ENCODE measurements at places on chromosomes 5 and 9.

DNA sequence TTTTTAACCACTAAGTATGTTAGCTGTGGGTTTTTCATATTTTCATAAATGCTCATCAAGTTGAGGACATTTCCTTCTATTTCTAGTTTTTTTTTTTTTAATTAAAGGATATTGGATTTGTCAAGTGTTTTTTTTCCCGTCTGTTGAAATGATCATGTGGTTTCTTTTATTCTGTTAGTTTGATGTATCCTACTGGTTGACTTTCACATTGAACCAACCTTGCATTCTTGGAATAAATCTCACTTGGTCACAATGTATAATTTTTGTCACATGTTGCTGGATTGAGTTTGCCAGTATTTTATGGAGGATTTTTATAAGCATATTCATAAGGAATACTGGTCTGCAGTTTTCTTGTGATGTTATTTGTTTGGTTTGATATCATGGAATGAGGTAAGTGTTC, 12.4 kb downstream of the FAM200C start:
- DNase-seq = no peak

DNA sequence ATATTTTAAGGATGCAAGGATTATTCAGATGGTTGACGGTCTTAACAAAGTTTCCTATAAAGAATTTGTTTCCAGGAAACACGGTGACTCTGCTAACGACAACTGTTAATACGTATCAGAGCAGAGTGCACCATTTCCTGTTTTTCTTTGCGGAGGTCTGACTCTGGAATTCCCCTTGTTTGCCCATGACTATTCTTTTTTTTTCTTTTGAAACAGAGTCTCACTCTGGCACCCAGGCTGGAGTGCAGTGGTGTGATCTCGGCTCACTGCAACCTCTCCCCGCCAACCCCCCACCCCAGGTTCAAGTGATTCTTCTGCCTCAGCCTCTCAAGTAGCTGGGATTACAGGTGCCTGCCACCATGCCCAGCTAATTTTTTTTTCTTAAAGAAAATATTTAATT, 115.9 kb downstream of the CDC42SE2 start:
- DNase-seq = peak; percentile 31

GRCh38 chr9:93684161-93684765, 107.9 kb downstream of the PHF2 start:
- DNase-seq = no peak

DNA sequence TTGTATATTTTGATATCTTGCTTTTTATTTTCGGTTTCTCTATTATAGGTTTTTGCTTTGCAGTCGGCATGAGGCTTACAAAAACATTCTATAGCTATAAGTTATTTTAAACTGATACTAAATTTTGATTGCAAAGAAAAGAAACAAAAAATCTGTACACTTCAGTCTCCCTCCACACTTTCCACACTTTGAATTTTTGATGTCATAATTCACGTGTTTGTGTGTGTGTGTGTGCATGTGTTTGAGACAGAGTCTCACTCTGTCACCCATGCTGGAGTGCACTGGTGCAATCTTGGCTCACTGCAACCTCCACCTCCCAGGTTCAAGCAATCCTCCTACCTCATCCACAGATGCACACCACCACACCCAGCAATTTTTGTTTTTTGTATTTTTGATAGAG, 124.9 kb downstream of the MRPS30 start:
- no peak for DNase-seq

GRCh38 chr5:150559088-150559487, 51.2 kb downstream of the NDST1 start:
- DNase-seq = no peak

- DNase-seq = no peak
These were observed 152.8 kb downstream of the PRELID2 start for GRCh38 chr5:145682197-145682899.

GRCh38 chr9:132048201-132048600, 31.5 kb downstream of the MED27 start:
- DNase-seq = no peak

DNA sequence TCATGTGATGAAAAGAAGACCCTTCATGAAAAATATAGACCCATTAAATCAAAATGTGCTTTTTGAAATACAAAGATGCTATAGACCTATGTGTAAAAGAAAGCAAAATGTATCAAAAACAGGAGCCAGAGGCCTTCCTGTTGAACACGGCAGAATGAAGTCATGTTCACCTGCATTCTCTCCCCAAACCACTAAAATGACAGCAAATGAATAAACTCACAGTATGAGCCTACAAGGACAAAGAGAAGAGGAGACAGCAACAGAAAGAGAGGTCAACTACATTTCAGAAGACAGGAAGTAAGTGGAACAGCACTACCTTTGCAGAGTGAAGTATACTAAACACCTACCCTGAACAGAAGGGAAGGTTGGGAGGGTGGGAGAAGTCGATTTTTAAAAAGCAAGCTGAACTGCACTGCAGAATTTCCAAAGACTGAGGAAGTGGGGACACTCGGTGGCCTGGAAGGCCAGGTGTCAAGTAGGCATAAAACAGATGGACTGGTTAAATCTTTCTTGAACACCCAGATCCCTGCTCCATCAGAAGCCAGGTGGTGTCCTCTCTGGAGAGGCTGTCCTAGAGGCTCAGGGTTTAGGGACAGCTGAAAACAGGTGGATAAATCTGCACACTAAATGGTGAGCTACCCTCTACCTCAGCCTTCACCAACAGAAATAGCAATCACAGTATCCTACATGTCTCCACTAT, 48.9 kb downstream of the MED27 start:
- no peak for DNase-seq

DNA sequence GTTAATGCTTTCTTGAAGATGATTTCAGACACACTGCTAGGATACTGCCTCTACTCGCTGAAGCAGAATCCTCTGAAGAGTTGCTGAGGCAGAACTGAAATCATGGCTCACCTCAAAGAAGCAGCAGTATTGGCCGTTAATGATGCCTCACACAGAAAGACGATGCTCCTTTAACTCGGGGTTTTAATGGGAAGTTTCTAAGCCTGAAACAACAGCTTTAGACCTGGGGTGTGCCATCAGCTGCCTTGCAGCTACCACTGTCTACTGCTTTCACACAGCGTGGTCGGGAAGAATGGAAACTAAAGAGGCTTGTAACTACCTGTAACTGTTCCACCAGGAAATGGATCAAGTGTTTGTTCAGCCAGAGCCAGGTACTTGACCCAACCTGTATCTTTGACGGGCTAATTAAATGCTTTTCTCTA, at the start of gene CTXN3:
Gene CTXN3 (plus strand): TSS at position 65 of the 422 bp plus-strand sequence. CDS start 8,440 bp downstream, outside the sequence.
- no peak for DNase-seq

DNA sequence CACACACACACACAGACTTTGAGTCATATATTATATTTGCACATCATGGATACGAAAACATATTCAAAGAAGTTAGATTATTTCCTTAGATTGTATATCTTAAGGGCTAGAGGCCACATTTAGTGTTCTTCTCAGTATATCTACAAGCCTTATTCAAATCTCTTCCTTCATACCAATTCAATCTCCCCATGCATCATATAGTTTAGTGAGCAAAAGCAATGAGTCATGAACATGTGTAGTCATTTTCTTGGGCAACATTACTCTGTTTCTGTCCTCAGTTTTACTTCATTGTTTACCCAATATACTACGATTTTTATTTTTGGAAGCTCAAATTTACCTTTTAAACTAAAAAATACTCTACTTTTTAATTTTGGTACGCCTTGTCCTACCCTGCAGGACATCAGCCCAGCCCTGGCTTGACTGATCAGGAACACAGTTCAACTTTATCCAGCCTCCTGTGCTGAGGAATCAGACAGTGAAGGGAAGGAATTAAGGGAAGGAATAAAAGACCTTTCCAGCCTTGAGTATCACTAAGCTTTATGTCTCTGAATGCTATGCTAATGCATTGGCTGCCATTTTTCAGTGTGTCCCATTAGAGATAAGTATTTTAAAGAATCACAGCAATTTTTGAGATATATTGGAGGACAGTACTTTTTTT, 101.7 kb upstream of the FST start:
- no peak for DNase-seq

DNA sequence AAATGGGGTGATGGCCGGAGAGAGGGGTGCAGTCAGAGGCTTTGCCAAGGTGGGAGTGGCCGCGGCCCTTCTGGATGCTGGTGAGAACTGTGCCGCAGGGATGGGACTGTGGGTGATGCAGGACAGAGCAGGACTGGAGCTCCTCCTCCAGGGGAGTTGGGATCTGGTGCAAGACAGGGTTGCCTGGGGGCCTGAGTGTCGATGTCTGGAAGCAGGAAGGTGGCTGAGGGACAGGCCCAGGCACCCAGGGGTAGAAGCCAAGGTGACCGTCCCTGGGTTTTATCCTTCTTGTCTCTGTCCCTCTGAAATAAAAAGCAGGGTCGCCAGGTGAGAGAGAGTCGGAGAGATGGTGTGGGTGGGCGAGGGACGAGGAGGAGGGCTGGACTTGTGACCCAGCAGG, 89.1 kb upstream of the IER5L start:
- no peak for DNase-seq

GRCh38 chr9:123863164-123863855, 66.6 kb downstream of the DENND1A start:
- no peak for DNase-seq

DNA sequence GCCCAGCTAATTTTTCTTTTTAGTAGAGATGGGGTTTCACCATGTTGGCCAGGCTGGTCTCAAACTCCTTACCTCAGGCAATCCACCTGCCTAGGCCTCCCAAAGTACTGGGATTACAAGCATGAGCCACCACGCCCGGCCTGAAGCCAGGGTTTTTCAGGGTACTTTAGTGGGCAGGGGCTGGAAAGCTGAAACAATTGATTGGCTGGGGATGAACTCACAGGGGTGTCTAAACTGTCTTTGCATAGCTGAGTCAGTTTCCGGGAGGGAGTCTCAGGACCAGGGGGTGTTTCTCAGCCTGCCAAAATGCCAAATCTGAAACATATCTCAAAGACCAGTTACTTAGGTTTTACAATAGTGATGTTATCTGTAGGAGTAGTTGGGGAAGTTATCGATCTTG, 46.1 kb downstream of the PRUNE2 start:
- no peak for DNase-seq

DNA sequence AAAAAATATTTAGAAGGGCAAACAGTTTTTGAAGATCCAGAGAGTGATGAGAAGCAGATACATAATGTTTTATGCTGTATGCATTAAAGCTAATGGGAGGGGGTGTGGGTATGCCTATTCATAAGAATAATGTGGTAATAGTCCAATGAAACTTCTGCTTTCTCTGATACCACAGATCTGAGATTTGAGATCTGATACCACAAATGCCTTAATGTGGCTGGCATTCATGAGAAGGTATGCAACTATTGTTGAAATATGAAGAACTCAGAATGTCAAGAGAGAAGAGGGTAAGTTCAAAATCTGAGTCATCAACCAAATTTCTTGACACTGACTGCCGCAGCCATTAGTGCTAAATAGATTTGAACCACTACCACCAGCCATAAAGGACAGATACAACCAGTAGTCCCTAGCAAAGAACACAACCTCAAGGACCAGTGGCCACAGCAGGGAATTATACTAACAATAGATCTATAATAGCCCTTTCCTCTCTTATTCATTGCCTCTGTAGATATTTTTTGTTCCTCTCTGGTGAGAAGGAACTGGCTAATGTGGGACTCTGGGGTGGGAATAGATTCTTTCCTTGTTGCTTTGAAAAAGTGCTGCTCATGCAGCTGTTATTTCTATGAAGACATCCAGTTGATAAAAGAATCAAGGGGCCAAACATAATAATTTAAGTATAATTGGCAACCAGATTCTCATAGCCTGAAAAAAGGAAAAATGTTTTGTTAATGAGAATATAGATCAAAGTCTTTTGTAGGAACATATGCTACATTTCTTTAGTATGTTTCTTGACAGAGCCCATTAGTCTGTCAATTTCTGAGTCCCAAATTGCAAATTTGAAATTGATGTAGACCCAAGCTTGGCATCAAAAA, 256.5 kb upstream of the ZNF608 start:
- DNase-seq = no peak

GRCh38 chr5:34914671-34915138, 599 bp downstream of the RAD1 start:
- DNase-seq = no peak

GRCh38 chr5:74535926-74536325, 104.6 kb downstream of the ENC1 start:
- no peak for DNase-seq

GRCh38 chr9:124810663-124811355, 33.9 kb downstream of the OLFML2A start:
- DNase-seq = no peak

DNA sequence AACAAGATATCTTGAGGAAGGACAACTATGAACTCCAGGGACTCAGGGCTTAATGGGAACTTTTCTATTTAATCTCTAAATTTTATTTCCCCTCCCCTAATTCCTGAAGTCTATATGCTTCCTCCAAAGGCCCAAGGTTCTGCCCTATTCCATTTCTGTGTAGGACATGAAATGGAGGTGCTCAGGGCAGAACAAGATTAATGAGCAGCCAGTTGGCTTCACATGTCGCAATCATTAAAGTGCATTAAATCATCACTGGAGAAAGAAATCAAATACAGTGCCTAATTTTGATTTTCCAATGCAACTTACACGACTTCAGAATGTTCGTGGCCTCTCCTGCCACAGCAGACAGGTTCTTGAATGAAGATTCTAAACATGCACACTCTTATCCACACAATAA, 862.1 kb downstream of the PTPRD start:
- no peak for DNase-seq

DNA sequence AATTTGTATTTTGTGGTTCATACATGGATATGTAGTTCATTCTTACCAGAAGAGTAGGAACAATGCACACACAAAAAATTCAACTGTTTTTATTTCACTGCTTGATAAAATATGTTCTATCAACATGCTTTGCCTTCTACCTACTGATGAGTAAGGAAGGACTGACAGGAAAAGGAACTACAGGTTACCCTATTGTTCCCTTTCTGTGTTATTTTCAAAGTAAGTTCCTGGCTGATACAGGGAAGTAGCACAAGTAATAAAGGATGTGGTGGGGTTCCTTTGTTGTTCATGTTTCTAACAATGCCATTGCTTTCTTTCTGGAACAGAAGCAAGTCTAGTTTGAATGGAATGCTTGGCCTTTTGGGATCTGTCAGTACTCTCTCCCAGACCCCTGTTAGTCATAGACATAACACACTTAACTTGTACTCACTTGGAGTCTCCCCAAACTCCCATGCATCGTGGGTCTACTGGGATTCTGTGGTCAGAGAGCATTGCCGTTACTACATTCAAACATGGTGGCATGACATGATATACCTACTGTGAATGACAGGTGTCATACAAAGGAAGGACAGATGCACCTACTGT, 20.2 kb upstream of the ALDOB start:
- no peak for DNase-seq

GRCh38 chr5:140090251-140090650, 23.7 kb upstream of the PURA start:
- no peak for DNase-seq

- DNase-seq = no peak
These were observed 174.5 kb upstream of the DAP start for GRCh38 chr5:10935536-10935935.

All from stimulated activated CD8-positive, alpha-beta memory T cell treated with anti-CD3 and anti-CD28 coated beads, Interleukin-2, amount 100 ng/mL, for 1 hour (primary cell).